ENCODE measurements at places on chromosomes 12 and 14.

- DNase-seq: no peak
Observed at GRCh38 chr14:53778263-53778662, 178.4 kb downstream of the BMP4 start.

DNA sequence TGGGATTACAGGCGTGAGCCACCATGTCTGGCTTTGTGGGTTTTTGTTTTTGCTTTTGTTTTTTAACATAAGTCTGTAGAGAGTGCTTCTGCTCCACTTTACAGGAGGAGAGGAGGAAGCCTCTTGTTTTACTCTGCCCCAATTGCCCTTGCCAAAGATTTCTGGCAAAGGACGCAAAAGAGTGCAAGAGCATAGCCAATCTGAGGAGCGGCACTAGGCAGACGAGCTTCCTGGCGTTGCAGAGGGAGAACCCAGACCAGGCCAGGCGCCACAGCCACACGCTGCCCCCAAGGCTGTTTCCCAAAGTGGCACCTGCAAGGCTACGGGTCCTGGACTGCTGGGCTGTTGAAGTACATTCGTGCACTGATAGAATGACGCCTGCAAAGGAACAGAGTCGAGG is 96.2 kb downstream of the BBS10 start:
- no peak for DNase-seq

DNA sequence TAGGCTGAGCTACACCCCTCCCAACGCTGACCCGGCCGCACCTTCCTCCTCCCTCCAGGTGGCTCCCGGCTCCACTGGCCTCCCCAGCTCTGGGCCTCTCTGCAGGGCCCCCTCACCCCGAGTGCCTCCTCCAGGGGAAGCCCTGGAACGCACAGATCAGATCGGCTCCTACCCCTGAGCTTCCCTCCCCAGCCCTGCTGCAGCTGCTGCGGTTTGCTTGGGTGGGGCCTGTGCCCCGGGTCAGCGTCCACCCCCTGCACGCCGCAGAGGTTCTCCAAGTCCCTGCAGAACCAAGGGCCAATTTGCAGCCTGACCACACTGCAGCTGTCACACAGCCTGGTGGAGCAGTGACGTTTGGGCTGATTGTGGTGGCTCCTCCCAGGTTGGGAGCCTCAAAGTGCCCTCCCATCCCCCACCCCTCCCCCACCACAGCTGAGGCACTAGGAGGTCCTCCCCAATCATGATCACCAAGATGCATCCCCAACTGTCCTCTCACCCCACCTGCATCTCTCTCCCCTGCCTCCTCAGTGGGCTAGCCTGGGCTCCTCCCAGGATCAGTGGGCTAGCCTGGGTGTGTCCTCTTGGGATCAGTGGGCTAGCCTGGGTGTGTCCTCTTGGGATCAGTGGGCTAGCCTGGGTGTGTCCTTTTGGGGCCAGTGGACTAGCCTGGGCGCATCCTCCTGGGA is 12.8 kb upstream of the FBRSL1 start:
- no peak for DNase-seq

- no peak for DNase-seq
Observed at GRCh38 chr14:43853541-43853940, 653.5 kb downstream of the FSCB start.

- DNase-seq: no peak
Observed at GRCh38 chr12:81712536-81712935, 46.6 kb downstream of the PPFIA2 start.

DNA sequence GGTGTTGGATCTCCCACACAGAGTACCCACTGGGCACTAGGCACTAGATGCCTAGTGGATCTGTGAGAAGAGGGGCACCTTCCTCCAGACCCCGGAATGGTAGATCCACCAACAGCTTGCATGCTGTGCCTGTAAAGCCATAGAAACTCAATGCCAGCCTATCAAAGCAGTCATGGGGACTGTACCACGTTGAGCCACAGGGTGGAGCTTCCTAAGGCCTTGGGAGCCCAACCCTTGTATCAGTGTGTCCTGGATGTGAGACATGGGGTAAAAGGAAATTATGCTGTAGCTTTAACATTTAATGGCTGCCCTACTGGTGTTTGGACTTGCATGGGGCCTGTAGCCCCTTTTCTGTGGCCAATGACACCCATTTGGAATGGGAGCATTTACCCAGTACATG is 1024.9 kb downstream of the TMEM121 start:
- DNase-seq: no peak

GRCh38 chr14:85175556-85175955 is 354.4 kb upstream of the FLRT2 start:
- peak; percentile 30 for DNase-seq
